Umbilical cord (tissue), 2 donors: ENCODE measurements at places on chromosomes 2 and 18. TPM values are rescaled to one million over a fixed set of nuclear protein-coding genes. Genes with fewer than 3 reads are reported as not detected.
A peak's percentile ranks its signal among the peaks of the same experiment; 100 is the strongest.

- DNase-seq = no peak
Measured at GRCh38 chr18:77124452-77124922, 8.1 kb downstream of the MBP start.

DNA sequence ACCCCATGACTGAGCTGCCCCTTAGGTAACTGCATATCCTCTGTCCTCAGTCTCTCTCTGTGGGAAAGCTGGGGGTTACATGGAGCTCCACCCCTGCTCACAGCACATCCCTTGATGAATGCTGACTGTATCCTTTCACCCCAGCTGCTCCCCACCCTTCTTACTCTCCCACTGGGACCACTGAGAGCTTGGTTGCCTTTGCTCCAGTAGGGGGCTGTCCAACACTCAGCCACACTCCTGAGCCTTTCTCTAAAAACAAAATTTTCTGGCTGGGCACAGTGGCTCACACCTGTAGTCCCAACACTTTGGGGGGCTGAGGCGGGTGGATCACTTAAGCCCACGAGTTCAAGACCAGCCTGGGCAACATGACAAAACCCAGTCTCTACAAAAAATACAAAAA is 89.2 kb upstream of the MSH2 start:
- no peak for DNase-seq

DNA sequence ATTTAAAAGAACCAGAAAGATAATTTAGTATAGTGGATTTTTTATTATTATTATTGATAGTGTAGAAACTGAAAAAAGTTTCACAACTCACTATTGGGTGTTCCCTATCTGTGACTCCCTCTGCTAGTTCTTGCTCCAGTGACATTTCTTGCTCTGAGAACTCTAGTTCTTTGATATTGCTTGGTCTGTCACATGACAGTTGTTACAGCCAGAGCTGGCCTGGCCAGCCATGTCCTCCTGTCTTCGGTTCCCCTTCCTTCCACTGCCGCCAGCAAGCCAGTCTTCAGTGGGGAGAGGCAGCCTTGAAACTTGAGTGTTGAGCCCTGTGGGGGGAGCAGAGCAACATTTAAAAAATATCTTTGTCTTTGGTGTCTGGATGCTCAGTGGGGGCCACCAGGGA is 7.6 kb upstream of the THOC1 start:
- peak; percentile 10 for DNase-seq

GRCh38 chr2:172294983-172295382 is 132.4 kb upstream of the ITGA6 start:
- no peak for DNase-seq

DNA sequence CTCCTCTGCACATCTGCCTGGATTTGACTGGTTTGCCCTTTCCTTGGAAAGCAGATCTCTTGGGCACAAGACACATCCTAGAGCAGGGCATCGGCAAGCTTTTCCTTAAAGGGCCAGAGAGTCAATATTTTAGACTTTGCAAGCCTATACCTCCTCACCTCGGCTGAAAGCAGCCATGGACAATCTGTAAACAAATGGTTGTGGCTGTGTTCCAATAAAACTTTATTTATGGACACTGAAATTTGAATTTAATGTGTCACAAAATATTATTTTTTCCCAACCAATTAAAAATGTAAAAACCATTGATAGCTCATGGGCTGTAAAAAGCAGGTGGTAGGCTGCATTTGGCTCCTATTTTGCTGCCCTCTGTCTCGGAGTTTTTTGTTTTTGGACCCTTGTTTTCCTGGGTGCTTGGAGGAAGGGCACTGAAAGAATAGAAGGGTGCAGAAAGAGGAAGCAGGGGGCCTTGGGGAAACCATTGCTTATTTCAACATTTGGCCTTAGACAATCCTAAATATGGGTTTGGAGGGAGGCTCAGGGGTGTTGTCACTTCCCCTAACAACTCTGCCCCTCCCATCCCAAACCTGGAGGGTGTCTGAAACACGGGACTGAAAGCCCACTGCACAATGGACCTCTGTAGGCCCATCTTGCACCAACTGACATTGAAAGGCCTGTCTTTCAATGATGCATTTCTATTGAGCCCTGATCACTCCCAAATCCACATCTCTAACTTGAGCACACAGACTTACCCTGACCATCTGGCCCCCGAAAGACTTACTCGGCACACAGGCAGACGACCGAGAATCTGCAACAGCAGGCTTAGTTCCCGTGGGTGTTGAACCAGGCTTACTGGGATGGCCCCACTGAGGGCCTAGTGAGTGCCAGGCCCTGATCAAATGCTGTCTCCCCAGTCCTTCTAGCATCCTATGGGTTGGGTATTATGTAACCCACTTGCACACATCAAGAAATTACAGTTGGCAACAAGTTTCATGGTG is 7.1 kb upstream of the ZFP36L2 start:
- no peak for DNase-seq

The TCF23 gene
- total RNA-seq = 1.7 TPM
